ENCODE measurements at places on chromosomes 4 and X.
A peak's percentile ranks its signal among the peaks of the same experiment; 100 is the strongest.

DNA sequence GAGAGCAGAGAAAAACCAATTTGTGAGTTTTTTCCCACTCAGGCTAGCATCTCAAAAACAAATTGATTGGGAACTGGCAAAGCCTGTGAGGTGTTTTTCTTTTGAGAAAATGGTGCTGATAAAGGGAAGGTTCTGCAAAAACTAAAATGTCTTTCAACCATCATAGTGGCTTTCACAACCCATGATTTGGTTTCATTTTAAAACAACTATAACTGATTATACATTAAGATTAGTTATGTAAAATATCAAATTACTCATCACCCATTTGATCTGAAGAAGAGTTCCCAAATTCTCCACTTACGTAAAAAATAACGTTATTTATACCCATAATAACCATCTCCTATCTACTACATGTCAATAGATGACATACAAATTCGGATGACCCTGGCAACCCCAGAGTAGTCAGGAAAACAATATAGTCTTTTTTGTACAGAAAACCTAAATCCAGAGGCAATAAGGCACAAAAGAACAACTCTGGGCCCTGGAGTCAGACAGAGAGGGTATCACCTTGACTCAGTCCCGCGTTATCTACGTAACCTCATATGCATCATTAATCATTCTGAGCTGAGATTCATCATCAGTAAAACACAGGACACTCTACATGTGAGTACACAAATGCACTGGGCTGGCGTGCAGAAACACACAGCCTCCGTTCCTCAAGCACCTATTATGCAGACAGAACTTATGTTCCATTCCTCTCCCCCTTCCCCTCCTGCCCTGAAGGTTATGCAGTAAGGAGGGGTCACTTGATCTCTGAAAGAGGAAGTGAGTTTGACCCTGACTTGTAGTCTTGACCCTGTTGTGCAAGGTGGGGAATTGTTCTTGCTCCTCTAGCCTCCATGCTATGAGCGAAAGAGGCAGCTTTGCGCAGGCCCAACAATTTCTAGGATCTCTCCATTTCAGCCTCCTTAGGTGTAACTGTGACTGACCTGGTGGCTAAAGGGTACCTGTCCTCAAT is 82.2 kb downstream of the SLC9A7 start:
- no peak for DNase-seq

- DNase-seq = no peak
Measured at GRCh38 chr4:78137532-78137931, 80.4 kb downstream of the FRAS1 start.

DNA sequence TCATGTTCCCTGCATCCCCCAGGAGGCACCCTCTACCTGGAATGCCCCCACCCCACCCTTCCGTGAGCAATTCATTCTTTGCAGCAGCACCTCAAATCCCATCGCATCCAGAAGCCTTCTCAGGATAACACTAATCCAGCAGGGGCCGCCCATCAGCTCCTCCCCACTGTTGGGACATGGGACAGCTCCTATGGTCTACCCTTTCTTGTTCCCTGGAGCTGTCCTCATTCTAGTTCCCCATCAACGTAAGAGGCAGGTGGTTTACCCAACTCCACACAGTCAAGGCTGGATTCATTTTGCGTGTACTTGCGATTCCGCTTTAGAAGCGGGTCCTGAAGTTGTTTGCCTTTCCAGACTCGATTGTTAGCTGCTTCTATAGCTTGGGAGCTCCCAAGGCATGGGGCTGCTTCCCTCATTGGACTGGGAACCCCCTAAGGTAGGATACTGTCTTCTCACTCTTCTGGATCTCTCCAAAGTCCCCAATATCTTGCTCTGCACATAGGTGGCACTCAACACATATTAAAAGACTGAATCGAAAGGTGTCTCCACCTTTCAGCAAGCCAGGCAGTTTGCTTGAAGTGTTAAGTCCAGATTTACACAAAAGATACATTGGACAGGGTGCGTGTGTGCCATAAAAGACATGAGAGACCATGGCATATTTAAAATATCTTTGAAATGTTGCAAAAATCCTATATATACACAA is 942 bp upstream of the APLN start:
- no peak for DNase-seq

DNA sequence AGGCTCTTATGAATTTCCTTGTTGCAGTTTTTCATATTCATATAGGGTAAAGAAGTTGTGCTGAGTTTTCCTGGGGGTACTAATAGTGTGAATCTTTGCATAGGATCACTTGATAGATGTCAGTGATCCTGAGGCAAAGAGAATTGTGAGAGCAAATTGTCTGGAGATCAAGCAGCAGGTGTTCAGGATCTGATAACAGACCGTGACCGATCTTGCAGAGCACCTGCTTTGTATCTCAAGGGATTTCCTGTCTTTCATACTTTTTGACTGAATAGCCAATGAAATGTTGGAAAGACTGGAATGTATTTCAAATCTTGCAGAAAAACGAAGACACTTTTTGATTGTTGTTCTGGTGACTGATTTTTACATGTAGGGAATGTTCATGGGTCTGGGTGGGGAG is 914.5 kb downstream of the STIM2 start:
- DNase-seq = no peak

GRCh38 chrX:102651242-102652011 is at the start of gene GPRASP1:
Gene GPRASP1 (plus strand): TSS chrX:102651483. CDS start chrX:102653914, 2,431 bp downstream.
- no peak for DNase-seq

GRCh38 chr4:98374643-98375042 is 113.5 kb downstream of the RAP1GDS1 start:
- no peak for DNase-seq

DNA sequence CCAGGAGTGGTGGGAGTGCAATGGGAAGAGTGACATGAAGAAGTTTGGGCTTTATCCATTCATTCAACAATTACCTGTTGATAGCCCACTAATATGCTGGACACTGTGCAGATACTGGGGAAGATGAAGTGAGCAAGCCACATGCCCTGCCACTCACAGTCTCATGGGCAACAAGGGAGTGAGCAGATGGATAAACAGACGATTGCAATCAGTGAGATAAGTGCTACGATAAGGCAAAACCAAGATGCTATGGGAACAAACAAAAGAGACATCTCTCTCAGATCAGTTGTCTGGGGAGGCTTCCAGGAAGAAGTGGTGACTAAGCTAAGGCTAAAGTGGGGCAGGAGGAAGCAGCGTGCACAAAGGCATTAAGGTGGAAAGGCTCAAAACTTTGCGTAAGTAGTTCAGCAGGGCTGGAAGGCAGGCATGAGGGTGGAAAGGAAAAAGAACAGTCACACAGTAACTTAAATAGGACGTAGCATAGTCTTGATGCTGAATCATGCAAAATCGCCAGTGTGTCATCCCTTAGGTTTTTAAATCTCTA is 31.7 kb downstream of the GAB3 start:
- DNase-seq = no peak

DNA sequence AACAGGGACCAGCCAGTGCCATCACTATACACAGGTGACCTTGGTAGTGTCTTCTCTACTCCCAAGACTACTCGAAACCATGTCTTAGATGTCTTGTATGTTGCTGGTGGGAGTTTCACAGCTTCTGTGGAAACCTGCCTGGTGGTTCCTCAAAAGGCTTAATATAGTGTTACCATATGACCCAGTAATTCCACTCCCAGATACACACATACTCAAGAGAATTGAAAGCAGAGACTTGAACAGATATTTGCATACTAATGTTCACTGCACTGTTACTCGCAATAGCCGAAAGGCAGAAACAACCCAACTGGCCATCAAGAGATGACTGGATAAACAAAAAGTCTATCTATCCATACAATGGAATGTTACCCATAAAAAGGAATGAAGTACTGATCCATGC is 3.1 kb downstream of the TFDP3 start:
- no peak for DNase-seq

- no peak for DNase-seq
Measured at GRCh38 chr4:177182166-177182565, 127.5 kb upstream of the NEIL3 start.

DNA sequence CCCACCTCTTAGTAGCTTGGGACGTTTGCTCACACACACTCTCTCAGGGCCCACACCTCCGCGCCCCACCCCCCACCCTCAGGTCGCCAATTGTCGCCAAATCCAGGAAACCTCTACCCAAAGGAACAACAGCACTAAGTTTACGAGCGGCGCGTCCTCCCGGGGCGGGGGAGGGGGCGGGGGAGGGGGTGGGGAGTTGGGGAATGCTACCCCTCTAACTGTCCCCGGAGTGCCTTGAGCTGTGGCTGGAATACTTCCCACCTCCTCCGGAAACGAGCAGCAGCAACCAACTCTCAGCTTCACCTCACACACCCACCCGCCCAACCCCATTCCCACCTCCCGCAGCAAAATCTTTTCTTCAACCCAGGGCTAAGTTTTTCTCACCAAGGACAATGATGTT is 135.6 kb upstream of the ZIC3 start:
- no peak for DNase-seq

DNA sequence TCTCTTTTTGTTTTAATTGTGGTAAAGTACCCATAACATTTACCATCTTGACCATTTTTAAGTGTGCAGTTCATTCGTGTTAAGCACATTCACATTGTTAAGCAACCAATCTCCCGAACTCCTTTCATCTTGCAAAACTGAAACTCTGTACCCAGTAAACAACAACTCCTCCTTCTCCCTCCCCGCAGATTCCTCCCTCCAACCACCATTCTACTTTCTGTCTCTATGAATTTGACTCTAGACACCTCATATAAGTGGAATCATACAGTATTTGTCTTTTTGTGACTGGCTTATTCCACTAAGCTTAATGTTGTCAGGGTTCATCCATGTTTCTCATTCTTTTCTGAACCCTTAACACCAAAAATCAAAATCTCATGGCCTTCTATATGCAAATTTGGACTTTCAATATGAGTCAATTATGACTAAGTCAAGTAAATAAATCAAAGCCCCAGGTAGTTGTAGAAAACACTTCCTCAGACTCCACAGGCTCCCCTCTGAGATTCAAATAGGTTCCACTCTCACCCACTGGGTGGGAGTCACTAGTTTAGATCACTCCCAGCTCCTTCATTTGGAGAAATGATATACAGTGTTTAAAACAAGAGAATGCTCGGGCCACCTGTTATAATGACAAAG is 9.8 kb upstream of the RTL5 start:
- DNase-seq = no peak

- no peak for DNase-seq
Measured at GRCh38 chrX:39967348-39967747, 130.4 kb downstream of the BCOR start.

- DNase-seq = no peak
Measured at GRCh38 chr4:153140294-153140693, 63.9 kb upstream of the TRIM2 start.

GRCh38 chrX:123222920-123223319 is 38.8 kb downstream of the GRIA3 start:
- no peak for DNase-seq

GRCh38 chr4:3512279-3512678 is 19.9 kb downstream of the LRPAP1 start:
- DNase-seq = no peak

DNA sequence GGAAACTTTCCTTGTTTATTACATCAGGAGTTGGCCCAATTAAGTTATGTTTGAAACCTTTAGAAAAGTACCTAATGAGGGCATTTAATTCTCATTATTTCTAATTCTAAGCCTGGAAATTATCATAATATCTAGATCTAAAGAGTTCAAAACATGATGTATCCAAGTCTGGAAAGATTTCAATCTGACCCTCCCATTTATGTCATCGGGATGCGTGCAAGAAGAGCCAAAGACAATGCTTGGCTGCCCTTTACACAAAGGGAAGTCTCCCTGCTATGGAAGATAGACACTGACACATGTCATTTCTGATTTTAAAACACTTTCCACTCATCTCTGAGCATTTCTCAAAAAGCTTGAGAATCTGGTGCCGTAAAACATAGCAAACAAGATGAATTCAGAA is 222.4 kb downstream of the ANTXR2 start:
- no peak for DNase-seq

GRCh38 chr4:75169427-75169826 is 236.5 kb downstream of the PARM1 start:
- DNase-seq = peak; percentile 76

DNA sequence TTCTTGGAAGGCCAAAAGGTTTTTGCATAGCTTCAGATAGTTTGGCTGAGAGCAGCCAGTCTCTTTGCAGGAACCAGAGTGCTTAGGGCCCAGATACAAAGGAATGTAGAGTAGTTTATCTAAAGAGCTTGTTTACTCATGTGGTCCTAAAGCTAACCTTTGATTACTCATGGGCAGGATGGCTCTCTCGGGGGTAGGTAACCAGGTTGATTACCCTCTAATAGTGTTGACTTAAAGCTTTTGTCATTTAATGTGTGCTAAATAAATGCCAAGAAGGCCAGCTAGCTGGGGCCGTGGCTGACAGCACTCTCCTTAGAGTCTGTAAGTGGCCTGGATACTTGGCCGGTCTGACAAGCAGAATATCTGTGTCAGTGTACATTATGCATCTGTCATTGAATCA is 69.7 kb upstream of the MAGEB16 start:
- no peak for DNase-seq

- no peak for DNase-seq
Measured at GRCh38 chrX:65686236-65686635, 18.8 kb downstream of the MSN start.

- DNase-seq = no peak
Measured at GRCh38 chr4:148812101-148812500, 369.9 kb upstream of the NR3C2 start.

- DNase-seq = peak; percentile 95
Measured at GRCh38 chr4:6709230-6710114, at the start of gene MRFAP1L1. Gene MRFAP1L1 (minus strand): TSS chr4:6709865. CDS start chr4:6709629, 236 bp downstream.

- no peak for DNase-seq
Measured at GRCh38 chr4:89820010-89820409, 17.0 kb downstream of the SNCA start.

DNA sequence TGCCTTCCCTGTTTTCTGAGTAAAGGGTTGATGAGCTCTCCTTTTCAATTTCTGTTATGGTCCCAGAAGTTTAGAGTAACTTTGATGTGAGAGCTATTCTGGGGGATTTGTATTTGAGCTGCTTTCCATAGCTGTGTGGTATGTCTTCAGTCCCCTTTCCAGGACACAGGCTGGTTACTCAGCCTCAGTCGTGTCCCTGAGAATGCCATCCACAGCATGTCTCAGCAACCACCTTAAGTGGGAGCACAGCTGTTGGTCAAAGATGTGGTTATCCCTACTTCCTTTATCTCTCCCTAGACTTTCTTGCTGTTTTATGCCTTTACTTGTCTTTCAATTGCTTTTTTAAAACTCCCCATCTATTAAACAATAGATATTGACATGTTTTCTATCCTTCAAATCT is 37.8 kb downstream of the RNF175 start:
- DNase-seq = no peak

GRCh38 chrX:150759568-150760416 is 66.6 kb downstream of the MTMR1 start:
- DNase-seq = no peak

Measured in NCI-H187 treated with DMSO at 0.1 percent for 48 hours (cell line).